NCI-H82 (cell line): ENCODE measurements at places on chromosomes 2 and 18.

DNA sequence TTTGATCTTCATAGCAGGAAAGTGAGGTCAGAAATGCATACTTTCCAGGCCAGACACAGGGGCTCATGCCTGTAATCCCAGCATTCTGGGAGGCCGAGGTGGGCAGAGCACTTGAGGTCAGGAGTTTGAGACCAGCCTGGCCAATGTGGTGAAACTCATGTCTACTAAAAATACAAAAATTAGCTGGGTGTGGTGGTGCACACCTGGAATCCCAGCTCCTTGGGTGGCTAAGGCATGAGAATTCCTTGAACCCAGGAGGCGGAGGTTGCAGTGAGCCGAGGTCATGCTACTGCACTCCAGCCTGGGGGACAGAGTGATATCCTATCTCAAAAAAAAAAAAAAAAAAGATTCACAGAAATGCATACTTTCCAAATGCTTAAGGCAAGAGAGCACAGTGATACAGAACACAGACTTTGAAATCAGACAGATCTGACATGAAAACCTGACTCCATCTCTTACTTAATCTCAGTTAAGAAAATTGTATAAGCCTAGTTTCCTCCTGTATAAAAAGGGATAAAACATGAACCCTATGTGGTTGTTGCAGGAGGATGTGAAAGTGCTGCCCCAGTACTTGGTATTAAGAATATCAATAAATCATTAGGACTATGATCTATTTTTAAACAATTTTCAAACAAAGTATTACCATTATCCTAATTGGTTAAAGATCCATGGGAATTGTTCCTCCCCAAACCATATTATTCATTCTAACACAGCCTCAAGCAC lies 26.4 kb downstream of the COBLL1 start:
- no peak for DNase-seq

DNA sequence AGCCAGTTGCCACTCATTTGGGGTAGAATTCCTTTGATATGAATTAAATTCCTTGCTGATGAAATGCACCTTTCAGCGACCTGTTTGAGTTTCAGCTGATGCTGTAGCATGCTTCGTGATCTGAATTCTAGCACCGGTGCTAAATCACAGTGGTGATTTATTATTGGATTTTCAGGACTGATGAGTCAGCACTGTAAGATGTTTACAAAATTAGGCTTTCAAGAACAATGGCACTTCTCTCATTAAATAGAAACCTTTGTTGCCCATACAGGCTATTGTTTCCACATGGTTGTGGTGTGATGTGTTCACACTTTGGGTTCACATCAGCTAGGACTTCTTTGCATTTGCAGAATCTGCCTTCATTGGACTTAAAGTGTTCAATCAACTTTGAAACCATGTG lies 687.7 kb downstream of the ARHGAP15 start:
- peak; percentile 64 for DNase-seq

DNA sequence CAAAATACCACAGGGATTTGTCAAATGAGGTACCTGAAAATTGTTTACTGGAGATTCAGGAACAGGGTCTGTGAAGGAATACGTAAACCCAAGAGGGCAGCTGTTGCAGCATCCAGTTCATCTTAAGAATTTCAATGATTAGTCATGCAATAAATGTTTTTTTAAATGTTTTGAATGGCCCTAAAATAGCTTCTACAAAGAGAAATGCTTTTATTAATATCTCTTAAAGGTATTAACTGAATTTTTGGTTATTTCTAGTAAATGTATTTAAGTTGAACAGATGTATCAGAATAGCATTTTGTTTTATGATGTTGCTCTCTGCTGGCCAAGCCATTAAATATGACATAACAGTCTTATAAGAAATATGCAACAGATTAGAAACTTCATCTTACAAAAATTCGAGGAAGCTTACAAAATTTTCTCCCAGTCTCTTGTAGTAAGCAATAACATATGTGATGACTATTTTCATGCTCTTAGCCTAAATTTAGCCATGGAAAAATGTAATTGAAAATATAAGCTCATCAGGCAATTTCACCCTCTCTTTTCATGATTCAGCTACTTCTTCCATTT lies 863.9 kb downstream of the SUCLG1 start:
- DNase-seq = no peak

- no peak for DNase-seq
These were observed at the start of gene TUBA3D for GRCh38 chr2:131475831-131476230. Gene TUBA3D (plus strand): TSS chr2:131476119. CDS start chr2:131476200, 81 bp downstream.

GRCh38 chr2:190213441-190214335 lies 105.9 kb downstream of the HIBCH start:
- DNase-seq = no peak

- peak; percentile 63 for DNase-seq
These were observed 1.3 kb downstream of the SPTBN1 start for GRCh38 chr2:54457323-54458023.

GRCh38 chr2:219362072-219362471 lies 25.6 kb downstream of the DNPEP start:
- DNase-seq = no peak

DNA sequence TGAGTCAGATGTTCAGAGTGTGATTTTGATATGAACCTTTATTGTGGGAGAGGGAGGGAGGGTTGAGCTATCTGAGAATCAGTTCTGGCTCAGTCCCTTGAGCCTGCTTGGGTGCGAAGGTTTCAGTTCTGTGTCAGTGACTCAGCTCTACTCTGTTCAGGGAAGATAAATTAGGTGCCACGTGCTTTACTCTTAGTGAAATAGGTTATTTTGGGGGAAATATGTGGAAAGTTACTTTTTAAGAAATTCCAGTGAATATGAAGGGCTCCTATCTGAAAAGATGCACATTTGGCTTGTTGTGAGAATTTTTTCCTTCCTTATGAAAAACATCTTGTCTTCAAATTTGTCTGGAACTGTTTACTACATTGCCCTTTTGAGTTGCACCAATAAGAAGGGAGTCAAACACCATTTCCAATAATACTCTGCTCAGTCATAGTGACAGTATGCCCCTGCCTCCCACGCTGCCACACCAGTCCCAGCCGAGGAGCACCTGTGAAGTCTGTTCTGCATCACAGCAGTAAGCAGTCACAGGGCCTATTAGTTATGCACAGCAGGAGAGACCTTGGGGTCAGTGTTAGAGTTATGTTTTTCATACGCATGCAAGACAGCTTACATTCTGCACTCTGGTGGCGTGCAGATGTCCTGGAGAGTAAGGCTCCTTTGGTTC lies 32.8 kb upstream of the DNAH7 start:
- DNase-seq = no peak

GRCh38 chr2:27442920-27443282 lies 720 bp downstream of the KRTCAP3 start:
- DNase-seq = no peak

GRCh38 chr2:170824526-170825015 lies 7.9 kb downstream of the GAD1 start:
- peak; percentile 22 for DNase-seq

DNA sequence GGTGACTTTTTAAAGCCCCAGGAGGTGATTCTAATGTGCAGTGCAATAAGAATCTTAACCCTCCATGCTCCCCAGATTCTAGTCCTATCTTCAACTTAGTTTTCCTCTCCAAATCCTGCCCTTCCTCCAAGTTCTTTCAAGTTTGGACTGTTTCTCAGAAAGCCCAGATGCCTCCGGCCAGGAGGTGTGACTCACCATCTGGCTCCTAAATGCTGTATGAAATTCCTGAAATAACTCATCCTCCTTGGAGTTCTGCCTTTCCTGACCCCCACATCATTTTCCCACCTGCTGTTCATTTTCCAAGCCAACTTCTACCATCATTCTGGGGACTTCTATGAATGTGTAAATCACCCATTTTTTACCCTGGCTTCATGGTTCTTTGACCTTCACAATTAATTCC lies 118.2 kb upstream of the NOL4 start:
- DNase-seq = no peak

DNA sequence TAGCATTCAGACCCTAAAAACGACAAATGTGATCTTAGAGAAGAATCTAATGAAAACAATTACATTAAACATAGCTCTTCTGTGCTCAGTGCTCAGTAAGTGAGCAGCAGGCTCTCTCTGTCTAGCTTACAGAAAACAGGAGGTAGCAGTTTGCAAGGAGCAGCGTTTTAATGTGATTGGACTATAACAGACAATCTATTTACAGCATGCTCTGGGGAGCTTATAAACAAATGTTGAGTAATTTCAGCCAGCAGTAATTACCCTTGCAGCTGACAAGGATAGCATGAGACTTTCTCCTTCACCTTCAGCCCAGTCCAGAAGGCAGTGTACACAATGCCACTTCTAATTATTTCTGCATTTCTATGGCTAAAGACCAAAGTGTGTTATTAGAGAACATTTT lies 270.4 kb downstream of the FIGN start:
- peak; percentile 94 for DNase-seq

DNA sequence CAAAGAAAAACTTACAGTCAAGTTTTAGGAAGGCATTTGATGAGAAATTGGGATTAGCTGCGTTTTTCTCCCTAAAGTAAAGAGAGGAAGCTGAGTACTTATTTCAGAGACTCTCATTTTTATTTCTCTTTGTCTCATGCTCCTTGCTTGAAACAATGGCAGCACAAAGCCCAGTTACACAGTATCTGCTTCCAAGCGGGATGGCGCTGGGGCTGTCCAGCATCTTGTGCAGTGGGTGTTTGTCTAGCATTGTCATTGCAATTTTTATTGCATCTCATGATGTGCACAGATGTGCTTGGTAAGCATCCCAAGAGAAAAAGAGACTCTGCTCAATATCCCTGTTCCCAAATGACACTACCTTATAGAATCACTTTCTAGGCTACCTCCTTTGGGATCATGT lies 102.8 kb upstream of the ZNF521 start:
- no peak for DNase-seq

GRCh38 chr2:1727796-1728474 lies 16.4 kb downstream of the PXDN start:
- no peak for DNase-seq

DNA sequence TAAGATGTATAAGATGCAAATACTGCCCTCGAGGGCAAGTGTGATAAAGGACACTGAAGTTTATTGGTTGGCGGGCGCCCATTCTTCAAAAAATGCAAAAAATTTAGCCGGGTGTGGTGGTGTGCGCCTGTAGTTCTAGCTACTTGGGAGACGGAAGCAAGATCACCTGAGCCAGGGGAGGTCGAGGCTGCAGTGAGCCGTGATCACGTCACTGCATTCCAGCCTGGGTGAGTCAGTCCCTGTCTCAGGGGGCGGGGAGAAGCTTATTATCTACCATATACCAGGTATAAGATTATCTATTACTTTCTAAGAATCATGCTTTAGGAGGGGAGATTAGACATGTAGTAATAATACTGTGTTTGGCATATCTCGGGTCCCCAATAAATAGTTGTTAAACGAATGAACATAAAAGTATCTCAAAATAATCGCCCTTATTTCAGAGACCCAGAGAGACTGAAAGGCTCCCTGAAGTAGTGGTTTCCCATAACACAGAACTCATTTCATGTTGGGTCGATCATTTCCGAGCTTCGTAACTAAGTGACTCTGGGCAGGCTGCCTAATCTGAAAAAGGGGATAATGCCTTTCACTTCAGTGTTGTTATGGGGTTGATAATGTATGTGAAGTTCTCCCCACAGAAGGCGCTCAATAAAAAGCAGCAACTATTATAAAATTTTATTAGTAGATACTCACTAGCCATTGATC lies 1.2 kb upstream of the SELENOI start:
- DNase-seq = peak; percentile 37

- no peak for DNase-seq
These were observed 22.7 kb downstream of the MPPE1 start for GRCh38 chr18:11885278-11885947.

DNA sequence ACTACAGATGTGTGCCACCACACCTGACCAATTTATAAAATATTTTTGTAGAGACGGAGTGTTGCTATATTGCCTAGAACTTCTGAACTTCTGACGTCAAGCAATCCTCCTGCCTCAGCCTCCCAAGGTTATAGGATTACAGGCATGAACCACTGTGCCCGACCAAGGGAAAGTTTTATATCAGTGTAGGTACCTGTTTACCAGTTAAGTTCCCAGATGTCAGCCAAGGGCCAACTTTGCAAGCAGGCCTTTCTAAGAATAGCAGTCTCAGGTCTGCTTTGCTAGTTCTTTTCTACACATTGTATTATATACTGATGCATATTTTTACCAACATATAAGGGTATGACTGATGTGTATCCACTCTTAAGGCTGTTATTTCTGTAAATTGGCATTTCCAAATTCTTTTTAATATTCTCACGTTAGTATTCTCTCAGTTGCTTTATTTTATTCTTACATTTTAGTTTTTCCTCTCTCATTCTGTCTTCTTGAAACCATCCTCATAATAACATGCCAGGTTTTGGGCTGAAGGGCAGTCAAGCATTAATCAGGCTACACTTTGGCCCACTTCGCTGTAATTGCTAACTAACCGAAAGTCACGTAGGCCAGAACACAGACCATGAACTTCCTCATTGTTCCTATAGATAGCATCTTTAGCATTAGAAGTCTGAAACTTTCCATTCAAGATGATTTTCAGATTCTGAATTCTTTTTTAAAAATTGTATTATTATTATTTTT lies 25.0 kb upstream of the CXXC1 start:
- no peak for DNase-seq

- DNase-seq = no peak
These were observed 285.6 kb upstream of the SESTD1 start for GRCh38 chr2:179550214-179550613.

GRCh38 chr2:96594282-96594681 lies 43.8 kb downstream of the KANSL3 start:
- no peak for DNase-seq

GRCh38 chr2:225164401-225165050 lies 122.3 kb upstream of the DOCK10 start:
- DNase-seq = no peak

- no peak for DNase-seq
These were observed 126.2 kb upstream of the GPC1 start for GRCh38 chr2:240309214-240309613.

- DNase-seq = peak; percentile 77
These were observed 33.1 kb downstream of the CHN1 start for GRCh38 chr2:174971868-174972781.

DNA sequence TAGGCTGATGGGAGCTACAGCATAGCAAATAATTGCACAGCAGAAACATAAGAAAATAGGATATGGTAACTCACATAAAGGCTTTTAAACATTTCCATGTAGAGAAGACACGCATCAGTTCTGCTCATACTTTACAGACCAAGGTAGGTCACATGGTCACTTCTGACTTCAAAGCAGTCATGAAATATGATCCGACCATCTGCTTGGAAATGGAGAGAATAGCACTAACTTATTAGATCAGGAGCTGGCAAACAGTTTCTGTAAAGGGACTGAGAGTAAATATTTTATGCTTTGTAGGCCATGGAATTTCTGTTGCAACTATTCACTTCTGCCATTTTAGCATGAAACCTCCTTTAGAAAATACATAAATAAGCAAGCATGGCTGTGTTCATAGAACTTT lies 936.6 kb upstream of the FANCL start:
- peak; percentile 12 for DNase-seq

GRCh38 chr2:42809819-42810120 lies 17.4 kb upstream of the HAAO start:
- peak; percentile 87 for DNase-seq

DNA sequence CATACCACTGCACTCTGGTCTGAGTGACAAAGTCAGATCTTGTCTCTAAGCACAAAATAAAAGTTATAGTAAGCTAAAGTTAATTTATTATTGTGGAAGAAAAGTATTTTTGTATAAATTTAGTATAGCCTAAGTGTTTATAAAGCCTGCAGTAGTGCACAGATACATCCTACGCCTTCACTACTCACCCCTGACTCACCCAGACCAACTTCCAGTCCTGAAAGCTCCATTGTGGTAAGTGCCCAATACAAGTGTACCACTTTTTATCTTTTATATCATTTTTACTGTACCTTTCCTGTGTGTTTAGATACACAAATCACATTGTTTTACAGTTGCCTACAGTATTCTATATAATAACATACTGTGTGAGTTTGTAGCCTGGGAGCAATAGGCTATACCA lies 57.5 kb downstream of the UBE2E3 start:
- DNase-seq = no peak

- DNase-seq = no peak
These were observed 1556.9 kb upstream of the NXPH2 start for GRCh38 chr2:140337061-140337460.
